ENCODE measurements at places on chromosomes 1 and 21.

DNA sequence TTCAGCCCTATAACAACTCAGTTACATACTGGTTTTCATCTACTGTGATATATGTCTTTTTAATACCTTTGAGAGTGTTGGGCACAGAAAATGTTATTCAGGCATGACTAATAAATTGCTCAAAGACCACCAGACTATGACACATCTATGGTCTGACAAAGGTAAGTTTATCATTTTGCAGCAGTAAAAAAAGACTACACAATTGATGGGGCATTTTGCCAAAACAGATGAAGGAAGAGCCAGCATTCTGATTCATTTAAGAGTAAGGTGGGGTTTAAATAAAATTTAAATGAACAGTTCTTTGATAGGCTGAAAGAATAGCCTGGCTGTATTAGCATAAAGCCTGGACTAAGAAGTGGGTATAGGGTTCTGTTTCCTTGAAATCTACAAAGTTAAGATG is 8.8 kb upstream of the RNPC3 start:
- no peak overlapping the region for H3K4me3 ChIP-seq
- no peaks in the 10 kb centered on the region for H3K36me3 ChIP-seq
- no peak overlapping the region for H3K27ac ChIP-seq
- H3K4me1 ChIP-seq = no peaks in the 10 kb centered on the region
- H3K27me3 ChIP-seq = no peaks in the 10 kb centered on the region
- DNase-seq = no peak

DNA sequence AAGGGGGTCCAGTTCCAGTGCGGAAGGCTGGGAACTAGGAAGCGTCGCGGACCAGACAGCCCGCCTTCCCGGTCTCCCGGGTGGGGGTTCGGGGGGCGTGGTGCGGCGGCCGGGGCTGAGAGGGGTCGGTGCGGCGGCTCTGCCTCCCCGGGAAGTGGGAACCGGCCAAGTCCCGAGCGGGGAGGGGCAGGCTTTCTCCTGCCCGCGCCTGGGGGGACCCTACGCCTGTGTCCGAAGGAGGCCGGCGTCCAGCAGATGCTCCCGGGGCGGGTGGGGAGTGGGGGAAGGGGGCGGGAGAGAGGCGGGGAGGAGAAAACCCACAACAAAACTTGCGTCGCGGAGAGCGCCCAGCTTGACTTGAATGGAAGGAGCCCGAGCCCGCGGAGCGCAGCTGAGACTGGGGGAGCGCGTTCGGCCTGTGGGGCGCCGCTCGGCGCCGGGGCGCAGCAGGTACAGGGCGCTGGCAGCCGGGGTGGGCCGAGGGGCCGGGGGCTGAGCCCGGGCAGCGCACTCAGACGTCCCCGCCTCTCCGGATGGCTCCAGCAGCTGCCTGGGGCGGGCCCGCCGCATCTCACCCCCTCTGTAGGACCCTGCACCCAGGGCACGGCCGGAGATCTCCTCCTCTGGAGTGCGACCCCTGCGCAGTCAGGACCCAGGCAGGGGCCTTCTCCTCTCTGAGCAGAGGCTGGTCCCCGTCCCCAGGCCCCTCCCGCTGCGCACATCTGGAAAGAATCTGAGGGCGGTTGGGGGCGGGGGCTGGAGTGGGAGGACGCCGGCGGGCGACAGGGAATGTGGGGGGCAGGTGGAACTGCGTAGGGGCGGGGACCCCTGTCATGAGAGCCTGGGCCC is at the start of gene PODN:
PODN (plus strand) TSS at position 355 of the 849 bp plus-strand sequence. CDS start 7,643 bp downstream, outside the sequence.
- no peak within 1 kb of the TSS for H3K4me3 ChIP-seq
- H3K27ac ChIP-seq = no peak within 1 kb of the TSS
- no peaks in the 10 kb centered on the region for H3K36me3 ChIP-seq
- H3K4me1 ChIP-seq = peaks cover 18% of the 10 kb centered on the region

GRCh38 chr1:184811439-184812111 is 56.9 kb upstream of the EDEM3 start:
- H3K36me3 ChIP-seq = no peaks in the 10 kb centered on the region
- H3K4me3 ChIP-seq = no peak overlapping the region
- H3K27me3 ChIP-seq = no peaks in the 10 kb centered on the region
- peak; percentile 53 for DNase-seq
- H3K4me1 ChIP-seq = peaks cover 18% of the 10 kb centered on the region
- H3K27ac ChIP-seq = peak overlapping the region; percentile 33

GRCh38 chr1:179637211-179637860 is 45.7 kb downstream of the TDRD5 start:
- no peaks in the 10 kb centered on the region for H3K4me1 ChIP-seq
- H3K4me3 ChIP-seq = no peak overlapping the region
- H3K27me3 ChIP-seq = no peaks in the 10 kb centered on the region
- H3K27ac ChIP-seq = no peak overlapping the region
- DNase-seq = no peak

DNA sequence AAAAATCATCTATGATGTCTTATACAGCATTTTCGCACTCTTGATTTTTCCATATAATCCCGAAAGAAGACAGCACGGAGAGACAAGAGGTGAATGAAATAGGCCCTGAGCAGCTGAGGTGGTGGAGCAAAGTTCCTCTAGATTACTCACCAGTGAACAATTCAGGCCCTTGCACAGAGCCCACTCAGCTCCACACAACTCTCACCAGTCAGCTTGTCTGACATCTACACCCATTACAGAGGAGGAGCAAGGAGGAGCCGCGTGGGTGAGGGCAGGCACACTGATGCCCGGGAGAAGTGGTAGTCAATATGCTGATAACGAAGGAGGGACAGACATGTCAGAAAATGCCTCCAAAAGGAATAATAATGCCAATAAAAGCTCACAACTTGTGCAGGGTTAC is 59.9 kb downstream of the DNM3 start:
- no peaks in the 10 kb centered on the region for H3K4me1 ChIP-seq
- DNase-seq = no peak
- no peaks in the 10 kb centered on the region for H3K36me3 ChIP-seq
- no peaks in the 10 kb centered on the region for H3K27me3 ChIP-seq
- H3K27ac ChIP-seq = no peak overlapping the region
- H3K4me3 ChIP-seq = no peak overlapping the region

DNA sequence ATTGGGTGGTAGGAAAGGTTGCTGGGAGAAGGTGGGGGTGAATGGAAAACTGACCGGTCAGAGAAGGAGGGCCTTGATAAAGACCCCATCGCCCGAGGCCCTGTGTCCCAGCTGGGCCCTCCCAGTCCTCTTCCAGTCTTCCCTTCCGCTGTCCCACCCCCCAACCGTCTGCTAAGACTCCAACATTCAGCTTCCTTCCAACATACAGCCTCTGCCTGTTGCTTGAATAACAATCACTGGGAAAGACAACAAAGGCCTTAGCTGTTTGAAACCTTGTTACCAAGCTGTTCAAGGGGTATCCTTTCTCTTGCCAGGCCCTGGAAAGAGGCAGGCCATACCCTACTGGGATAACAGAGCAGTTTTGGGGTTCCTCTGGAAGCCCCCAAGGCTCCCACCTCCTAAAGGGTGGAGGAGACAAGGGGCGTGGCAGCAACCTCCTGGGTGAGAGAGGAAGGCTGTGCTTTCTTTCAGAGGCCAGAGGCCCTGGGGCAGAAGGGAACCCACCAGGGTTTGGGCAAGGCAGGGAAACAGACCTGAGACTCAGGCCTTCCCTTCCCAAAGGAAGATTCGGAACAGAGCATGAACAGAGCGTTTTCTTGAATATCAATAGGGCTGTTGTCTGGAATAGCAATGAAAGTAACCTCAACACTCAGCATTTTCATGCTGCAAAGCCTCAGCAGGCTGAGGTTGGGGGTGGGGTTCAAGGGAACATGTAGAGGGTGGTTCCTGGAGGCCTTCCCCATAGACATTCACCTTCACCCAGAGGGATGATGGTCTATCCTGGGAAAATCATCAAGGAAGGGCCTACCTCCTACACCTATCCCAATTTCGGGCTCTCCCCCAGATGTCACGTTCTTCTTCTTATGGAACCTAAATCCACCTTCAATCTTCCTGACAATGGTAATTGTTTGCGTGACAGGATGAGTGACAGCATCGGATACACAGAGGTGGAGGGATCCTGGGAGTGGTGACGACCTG is 4.1 kb downstream of the ETNK2 start:
- no peaks in the 10 kb centered on the region for H3K27me3 ChIP-seq
- H3K4me1 ChIP-seq = peaks cover 37% of the 10 kb centered on the region
- no peak overlapping the region for H3K27ac ChIP-seq
- H3K4me3 ChIP-seq = no peak overlapping the region
- DNase-seq = no peak

DNA sequence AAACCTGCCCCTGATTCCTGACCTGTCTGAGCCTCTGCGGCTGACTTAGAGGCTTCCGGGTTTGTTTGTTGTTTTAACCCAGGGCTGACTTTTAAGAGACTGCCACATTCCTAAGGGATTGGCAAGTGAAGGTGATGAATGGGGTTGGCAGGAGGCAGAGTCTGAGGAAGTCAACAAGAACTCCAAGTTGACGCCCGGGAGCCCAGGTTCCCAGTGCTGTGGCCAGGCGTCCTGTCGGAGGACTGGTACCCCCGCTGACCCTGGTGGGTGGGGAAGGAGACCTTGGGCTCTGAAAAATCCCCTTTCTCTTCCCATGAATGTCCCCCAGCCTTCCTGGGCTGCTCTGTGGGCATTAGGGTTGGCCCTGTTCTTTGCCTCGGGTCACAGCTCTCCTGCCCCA is 19.7 kb upstream of the EPS8L3 start:
- peaks cover 9% of the 10 kb centered on the region for H3K4me1 ChIP-seq
- DNase-seq = peak; percentile 43

DNA sequence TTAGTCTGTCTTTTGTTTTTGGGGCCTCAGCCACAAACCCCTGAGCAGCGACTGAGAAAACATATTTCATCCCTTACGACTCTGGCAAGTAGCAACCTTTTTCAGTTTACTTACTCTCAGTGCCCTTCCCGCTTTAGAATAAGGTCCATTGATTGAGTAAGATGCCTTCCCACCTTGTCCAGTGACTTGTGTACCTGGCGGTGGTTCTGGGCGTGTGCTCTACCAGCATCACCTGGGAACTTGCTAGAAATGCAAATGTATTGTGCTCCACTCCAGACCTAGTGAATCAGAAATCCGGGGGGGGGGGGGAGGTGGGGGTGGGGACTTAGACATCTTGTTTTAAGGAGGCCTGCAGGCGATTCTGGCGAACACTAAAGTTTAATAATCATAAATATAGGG is 72.1 kb downstream of the S1PR1 start:
- no peak overlapping the region for H3K27ac ChIP-seq
- DNase-seq = no peak
- no peaks in the 10 kb centered on the region for H3K27me3 ChIP-seq
- H3K4me1 ChIP-seq = peaks cover 5% of the 10 kb centered on the region

- no peaks in the 10 kb centered on the region for H3K27me3 ChIP-seq
- no peaks in the 10 kb centered on the region for H3K36me3 ChIP-seq
- DNase-seq = peak; percentile 58
- H3K4me1 ChIP-seq = peaks cover 4% of the 10 kb centered on the region
These were observed 77.4 kb downstream of the DESI2 start for GRCh38 chr1:244730153-244730933.

DNA sequence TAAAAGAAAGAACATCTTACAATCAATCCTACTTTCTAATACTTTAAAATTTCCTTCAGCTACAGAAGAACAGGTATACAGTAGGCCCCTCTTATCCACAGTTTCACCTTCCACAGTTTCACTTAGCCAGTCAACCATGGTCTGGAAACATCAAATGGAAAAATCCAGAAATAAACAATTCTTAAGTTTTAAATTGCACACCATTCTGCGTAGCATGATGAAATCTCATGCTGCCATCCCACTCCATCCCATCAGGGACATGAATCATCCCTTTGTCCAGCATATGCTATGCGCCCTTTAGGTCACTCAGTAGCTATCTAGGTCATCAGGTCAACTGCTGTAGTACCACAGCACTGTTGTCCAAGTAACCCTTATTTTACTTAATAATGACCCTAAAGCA is 67.7 kb downstream of the HSF2BP start:
- no peaks in the 10 kb centered on the region for H3K27me3 ChIP-seq
- H3K4me1 ChIP-seq = peaks cover 12% of the 10 kb centered on the region
- H3K27ac ChIP-seq = no peak overlapping the region
- DNase-seq = no peak
- no peaks in the 10 kb centered on the region for H3K36me3 ChIP-seq
- no peak overlapping the region for H3K4me3 ChIP-seq

DNA sequence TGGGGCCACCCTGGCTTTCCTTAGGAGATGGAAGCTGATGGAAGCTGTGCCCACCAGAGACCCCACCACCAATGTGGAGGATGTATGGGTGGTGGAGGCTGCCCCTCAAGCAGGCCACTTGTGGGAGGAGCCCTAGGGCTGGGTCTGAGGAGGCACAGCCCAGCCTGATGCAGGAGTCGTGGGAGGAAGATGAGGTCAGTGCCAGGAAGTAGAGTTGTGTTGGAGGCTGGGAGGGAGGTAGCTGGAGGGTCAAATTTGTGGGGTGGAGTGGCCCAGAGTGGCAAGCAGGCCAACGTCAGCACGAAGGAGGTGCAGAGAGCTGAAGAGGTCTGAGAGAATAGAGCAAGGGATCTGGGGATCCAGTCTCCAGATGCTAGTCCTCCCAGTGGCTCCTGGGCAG is 119.0 kb upstream of the USP24 start:
- no peak overlapping the region for H3K27ac ChIP-seq
- no peaks in the 10 kb centered on the region for H3K27me3 ChIP-seq
- H3K4me1 ChIP-seq = no peaks in the 10 kb centered on the region
- DNase-seq = no peak
- H3K36me3 ChIP-seq = no peaks in the 10 kb centered on the region
- no peak overlapping the region for H3K4me3 ChIP-seq

- no peak overlapping the region for H3K4me3 ChIP-seq
- no peaks in the 10 kb centered on the region for H3K36me3 ChIP-seq
- no peaks in the 10 kb centered on the region for H3K27me3 ChIP-seq
These were observed 34.4 kb upstream of the TADA1 start for GRCh38 chr1:166910396-166910994.

- no peak overlapping the region for H3K4me3 ChIP-seq
- no peak for DNase-seq
- H3K36me3 ChIP-seq = no peaks in the 10 kb centered on the region
- no peaks in the 10 kb centered on the region for H3K27me3 ChIP-seq
- H3K27ac ChIP-seq = no peak overlapping the region
- H3K4me1 ChIP-seq = no peaks in the 10 kb centered on the region
These were observed 75.1 kb downstream of the TLR5 start for GRCh38 chr1:223067914-223068313.

DNA sequence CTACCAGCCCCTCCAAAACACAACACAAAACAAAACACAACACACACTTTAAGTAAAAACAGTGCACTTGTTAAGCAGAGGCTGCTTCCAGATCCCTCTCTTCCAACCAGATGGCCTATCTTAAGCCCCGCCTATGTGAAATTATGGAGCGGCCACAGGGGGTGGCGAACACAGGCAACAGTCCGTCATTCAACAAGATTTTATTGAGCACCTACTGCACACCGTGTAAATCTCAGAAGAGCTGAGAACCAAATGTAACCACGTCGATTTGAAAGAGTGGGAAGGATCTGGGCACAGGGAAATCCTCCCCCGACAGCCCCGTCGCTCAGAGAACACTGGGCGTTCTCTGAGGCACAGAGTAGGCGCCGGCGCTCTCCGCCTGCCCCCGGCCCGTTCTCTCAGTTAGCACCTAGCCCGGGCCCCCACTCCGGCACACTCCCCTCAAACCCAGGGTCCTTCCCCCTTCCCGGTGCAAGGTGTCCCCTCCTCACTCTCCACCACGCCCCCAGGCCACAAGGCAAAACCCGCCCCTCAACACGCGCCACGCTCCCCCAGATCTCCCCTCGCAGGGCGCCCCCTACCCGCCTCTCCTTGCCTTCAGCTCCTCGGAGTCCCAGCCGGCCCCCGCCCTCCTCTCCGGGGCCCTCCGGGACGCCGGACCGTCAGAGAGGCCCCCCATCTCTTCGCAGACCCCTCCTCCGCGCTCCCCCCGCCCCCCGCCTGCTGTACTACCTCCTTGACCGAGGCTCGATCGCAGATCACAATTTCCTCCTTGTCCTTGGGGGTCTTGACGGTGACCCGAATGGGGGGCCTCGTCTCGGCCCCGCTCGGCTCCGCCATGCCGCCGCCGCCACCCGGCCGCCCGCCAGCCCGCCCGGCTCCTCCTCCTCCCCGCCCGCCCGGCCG is 483 bp downstream of the UBQLN4 start:
- H3K27ac ChIP-seq = peak overlapping the region; percentile 94
- no peaks in the 10 kb centered on the region for H3K27me3 ChIP-seq
- H3K4me3 ChIP-seq = peak overlapping the region; percentile 86
- H3K36me3 ChIP-seq = no peaks in the 10 kb centered on the region
